ENCODE measurements at places on chromosomes 1 and 21.

DNA sequence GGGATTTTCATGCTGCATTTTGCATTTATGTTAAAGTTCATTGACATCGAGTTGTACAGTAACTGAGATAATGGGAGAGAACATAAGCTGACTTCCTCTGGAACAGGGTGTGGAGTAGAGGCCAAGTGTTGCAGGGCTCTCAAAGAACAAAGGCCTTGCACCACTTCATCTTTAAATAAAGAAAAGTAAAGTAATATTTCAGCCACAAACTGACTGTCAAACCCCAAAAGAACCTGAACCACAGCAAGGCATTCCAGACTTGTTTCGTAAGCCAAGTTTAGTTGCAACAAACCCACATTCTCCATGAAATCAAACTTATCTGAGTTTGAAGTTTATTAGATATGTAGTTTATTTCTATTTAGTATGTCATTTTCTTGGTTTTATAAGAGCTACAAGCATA lies 19.1 kb upstream of the HMGCS2 start:
- no peak for DNase-seq

GRCh38 chr1:221910222-221910621 lies 168.3 kb upstream of the DUSP10 start:
- DNase-seq, result no peak

DNA sequence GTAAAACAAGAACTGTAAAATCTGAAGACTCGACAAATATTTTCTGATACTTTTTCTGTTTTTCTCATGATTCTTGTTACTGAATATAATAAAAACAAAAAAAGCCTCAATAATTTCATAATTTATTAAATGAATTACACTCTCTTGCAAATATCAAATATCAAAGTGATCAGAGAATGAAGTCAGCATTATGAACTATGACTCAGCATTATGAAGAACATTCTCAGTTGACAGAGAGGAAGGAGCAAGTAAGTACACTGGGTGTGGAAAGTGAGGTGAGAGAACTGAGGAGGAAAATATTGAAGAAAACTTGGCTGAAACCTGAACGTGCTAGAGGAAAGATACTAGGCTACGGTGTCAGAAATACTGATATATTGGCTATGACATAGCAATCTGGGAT lies 529.5 kb downstream of the KCNT2 start:
- DNase-seq, result no peak

DNA sequence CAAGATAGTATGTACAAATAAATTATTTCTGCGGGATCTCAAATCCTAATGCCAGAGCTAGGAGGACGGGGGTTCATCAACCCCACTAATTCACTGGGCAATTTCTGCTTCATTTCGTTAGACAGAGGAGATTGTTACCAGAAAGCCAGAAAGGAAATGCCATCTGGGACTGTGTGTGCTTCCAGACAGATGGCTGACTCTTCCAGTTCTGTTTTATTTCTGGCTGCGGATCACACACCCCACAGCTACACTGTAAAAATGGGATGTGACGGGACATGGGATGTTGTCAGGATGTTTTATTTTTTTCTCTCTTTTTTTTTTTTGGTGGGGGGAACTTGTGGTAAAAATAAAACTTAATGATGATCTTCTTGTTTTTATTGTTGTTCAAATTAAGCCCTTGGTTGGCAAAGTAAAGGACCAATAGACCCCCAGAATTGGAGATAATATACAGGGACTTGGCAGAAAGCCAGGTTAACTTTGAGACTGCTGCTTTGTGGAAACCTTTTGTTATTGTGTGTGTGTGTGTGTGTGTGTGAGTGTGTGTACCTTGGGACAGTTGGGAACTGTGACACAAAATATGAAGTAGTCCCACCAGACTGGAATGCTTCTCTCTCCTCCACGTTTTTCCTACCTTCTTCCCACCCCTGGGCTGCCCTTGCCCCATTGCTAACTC lies 114.5 kb downstream of the NUF2 start:
- no peak for DNase-seq

- no peak for DNase-seq
Observed at GRCh38 chr1:199979071-199979470, 48.4 kb upstream of the NR5A2 start.

- no peak for DNase-seq
Observed at GRCh38 chr21:45347712-45348499, 57.1 kb upstream of the COL18A1 start.

DNA sequence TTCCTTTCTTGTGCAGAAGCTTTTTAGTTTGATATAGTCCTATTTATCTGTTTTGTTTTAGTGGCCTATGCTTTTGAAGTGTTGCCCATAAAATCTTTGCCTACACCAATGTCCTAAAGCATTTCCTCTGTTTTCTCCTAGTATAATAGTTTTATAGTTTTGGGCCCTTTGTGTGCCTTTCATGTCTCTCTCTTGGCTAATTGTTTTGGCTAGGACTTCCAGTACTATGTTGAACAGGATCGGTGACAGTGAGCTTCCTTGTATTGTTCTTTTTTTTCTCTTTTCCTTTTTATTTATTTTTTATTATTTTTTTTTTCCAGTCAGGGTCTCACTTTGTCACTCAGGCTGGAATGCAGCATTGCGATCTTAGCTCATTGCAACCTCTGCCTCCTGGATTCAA lies 47.0 kb upstream of the WARS2 start:
- DNase-seq, result no peak

- DNase-seq, result no peak
Observed at GRCh38 chr21:44496564-44497550, 41.5 kb downstream of the LRRC3 start.
